Skin of body (tissue), 3 donors: ENCODE measurements at places on chromosomes 3 and 15.

- DNase-seq = no peak
These were observed 3.8 kb downstream of the ANPEP start for GRCh38 chr15:89810837-89811236.

DNA sequence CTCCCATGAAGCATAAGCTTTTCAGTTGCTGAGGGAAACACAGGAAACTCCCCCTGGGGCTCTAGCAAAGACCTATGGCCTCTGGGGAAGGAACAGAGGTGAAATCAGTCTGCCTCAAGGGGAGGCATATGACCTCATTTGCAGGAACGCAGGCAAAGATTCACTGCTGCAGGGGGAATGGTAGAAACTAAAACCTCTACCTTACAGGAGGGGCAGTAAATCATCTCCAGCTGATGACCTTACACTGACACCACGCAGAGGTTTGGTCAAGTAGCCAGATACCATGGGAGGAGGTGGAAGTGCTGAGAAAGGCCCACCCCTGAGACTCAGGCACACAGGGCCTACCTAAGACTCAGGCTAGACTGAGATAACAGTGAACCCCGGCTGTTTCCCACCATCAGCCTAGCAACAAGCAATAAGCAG lies 81.1 kb downstream of the RAD18 start:
- DNase-seq = no peak

GRCh38 chr15:62342959-62343358 lies 177.9 kb upstream of the C2CD4B start:
- DNase-seq = no peak

GRCh38 chr3:9808345-9809037 lies 1.6 kb upstream of the TTLL3 start:
- DNase-seq = no peak

- no peak for DNase-seq
These were observed 85.5 kb upstream of the CDV3 start for GRCh38 chr3:133487920-133488540.

- no peak for DNase-seq
These were observed 264.4 kb upstream of the KCNMB2 start for GRCh38 chr3:178271740-178272387.

- no peak for DNase-seq
These were observed 500.4 kb downstream of the SHQ1 start for GRCh38 chr3:72347819-72348319.

- no peak for DNase-seq
These were observed 26.9 kb upstream of the GOLGA8B start for GRCh38 chr15:34610354-34610753.

GRCh38 chr3:25495726-25496253 lies 67.7 kb downstream of the RARB start:
- no peak for DNase-seq

GRCh38 chr3:147977001-147977400 lies 567.8 kb downstream of the ZIC1 start:
- DNase-seq = no peak

GRCh38 chr15:26087881-26088280 lies 224.8 kb upstream of the ATP10A start:
- DNase-seq = no peak

- no peak for DNase-seq
These were observed 80.6 kb upstream of the RNF7 start for GRCh38 chr3:141657516-141657915.

DNA sequence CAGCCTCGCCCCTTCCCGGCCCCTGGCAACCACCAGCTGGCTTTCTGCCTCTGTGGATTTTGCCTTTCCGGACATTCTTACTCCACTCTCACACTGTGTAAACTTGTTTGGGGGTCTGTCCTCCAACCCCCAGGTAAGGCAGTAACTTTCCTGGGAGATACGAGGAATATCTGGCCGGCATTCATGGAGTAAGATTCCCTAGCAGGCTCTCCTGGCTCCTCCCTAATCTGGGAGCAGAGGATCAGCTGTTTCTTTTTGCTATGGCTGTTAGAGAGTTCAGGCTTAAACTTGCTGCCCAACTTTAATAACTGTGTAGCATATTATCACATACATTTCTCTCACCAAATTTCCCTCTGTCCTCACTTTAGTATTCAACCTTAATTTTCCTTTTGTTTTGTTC lies 64.3 kb downstream of the IGF2BP2 start:
- no peak for DNase-seq
